PC-9 (cell line): ENCODE measurements at places on chromosomes 4 and X. TPM values are rescaled to one million over a fixed set of nuclear protein-coding genes. Genes with fewer than 3 reads are reported as not detected.
A peak's percentile ranks its signal among the peaks of the same experiment; 100 is the strongest.

Gene PGRMC1
- total RNA-seq, result 133 and 204 TPM in 2 replicates

- peak; percentile 65 for DNase-seq
Measured at GRCh38 chr4:38670939-38671591, 7.1 kb downstream of the KLF3 start.

Gene ART3
- total RNA-seq, result not detected in 2 replicates

DNA sequence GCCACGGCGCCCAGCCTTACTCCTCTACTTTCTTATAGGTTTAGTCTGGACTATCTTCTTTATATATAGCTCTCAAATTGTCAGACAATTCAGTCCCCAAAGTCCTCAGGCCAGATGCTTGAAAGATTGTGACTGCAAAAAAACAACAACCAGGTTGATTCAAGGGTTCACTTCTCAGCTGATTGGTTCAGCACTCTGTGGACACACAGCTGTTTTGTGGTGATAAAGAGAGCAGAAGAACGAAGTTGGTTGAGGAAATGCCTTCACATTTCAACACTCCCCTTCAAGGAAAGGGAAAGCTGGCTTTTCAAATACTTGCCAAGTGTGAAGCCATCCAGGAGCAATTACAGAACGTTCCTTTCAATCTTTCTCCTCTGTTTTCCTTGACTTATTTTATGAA lies 166.8 kb downstream of the SHROOM3 start:
- DNase-seq, result no peak

DNA sequence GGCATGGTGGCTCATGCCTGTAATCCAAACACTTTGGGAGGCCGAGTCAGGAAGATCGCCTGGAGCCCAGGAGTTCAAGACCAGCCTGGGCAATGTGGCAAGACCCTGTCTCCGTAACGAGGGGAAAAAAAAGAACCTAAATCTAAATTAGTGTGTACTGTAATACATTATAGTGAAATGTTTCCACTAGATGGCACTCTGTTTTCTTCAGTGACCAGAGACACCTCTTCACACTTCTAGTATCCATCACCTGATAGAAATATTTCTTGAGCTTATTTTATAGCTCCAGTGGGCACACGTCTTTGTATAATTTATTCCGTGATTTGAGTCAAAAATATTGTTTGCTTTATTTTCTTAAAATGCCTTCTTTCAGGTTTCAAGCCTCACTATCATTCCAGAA lies 600.9 kb upstream of the DIPK2B start:
- DNase-seq, result no peak
